ENCODE measurements at places on chromosomes 1 and 21.

- DNase-seq: no peak
These were observed 102.3 kb upstream of the LMO4 start for GRCh38 chr1:87226341-87226760.

- DNase-seq: no peak
These were observed 9.7 kb upstream of the GNG4 start for GRCh38 chr1:235659186-235659771.

DNA sequence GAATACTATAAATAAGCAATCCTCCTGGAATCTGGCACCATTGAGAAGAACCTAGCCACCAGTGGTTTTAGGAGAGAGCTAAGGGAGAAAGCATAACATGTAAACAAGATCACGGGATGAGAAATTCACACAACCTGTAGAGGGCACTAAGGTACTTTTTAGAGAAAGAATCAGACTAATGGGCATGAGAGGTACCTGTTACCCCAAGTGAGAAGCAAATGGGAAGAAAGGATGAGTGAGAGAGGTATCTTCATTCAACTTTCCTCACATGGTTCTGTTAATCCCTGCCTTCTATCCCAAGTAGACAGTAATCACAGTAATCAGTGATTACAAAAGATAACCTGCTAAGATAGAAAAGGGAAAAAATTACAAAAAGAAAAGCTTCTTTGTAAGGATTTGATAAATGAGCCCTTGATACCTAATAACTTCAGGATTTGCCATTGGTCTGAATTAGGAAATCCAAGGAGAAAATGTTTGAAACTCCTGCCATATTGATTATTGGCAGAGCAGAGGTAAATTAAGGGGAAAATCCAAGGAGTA is 251.1 kb upstream of the ADGRL2 start:
- peak; percentile 18 for DNase-seq

DNA sequence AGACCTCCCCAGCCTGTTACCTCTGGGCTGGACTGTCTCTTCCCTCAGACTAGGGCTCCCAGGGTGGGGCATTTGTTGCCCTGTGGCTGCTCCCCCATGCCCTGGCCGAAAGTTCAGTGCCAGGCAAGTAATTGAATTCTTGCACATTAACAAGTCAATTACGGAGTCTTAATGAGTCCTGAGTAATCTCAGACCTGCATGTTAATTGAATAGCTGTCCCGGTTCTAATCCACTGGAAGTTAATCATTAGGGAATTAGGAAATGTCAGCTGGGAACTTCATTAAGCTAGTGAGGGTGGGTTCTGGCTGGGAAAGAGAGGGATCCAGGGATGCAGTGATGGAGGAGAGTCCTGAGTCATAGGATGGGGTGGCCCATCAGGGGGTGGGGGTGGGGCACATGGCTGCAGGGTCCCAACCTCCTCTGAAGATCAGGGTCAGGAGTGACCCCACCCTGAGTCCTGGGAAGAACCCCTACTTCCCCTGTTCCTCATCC is 47.1 kb upstream of the CSF3R start:
- DNase-seq: no peak

DNA sequence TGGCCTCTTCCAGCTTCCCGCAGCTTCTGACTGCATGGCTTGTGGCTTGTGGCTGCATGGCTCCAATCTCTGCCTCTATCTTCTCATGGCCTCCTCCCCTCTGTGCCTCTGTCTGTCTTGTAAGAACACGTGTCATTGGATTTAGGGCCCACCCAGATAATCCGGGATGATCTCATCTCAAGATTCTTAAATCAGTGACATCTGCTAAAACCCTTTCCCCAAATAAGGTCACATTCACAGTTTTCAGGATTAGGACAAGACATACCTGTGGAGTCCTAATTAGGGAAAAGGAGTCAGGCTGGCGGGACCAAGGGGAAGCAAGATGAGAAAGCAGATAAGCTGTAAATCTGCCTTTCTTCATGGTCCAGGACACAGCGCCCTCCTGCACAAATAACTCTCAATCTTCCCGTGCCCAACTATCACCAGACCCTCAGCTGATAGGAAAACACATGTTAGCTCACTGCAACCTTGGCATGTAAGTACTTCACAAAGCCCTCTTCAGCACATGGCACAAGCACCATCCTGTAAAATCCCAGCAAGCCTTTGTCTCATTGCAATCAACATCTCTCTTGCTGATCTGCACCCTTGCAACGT is 82.2 kb downstream of the SPSB1 start:
- DNase-seq: no peak

DNA sequence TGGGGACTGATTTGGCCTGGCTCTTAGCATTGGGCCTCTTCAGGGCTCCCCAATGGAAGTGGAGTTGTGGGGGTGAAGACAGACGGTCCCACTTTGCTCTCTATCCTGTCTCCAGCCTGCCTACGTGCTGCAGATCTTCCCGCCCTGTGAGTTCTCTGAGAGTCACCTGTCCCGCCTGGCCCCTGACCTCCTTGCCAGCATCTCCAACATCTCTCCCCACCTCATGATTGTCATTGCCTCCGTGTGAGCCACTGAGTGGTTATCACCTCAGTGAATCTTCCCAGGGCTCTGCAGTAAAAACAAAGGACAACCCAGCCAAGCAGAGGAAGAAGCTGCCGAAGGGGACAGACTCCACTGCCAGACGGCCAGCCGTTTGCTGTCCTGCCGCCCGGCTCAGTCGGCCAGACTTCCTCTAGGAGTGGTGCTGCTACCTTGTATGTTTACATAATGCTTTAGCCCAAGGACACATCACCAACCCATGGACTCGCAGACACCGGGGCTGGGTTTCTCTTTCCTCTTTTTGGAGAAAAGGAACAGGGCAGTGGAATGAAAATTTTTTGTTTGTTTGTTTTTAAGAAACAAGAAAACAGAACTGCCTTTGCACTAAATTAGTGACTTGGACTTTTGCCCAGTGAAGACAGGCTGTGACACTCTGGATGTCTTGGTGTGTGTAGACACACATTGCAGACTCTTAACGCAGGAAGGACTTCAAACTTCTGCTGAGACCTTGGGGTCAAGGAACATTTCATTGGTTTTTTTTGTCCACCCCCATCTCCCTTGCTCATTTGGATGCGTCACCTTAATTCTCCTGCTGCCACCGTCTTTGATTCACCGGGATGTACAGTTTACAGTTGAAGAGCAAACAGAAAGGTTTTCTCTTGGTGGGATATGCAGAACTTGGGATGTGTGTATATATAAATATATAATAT is 36.5 kb downstream of the ZBTB17 start:
- DNase-seq: no peak

- peak; percentile 99 for DNase-seq
These were observed at the start of gene IBA57 for GRCh38 chr1:228165372-228166169. Gene IBA57, plus strand, starts transcription at chr1:228165804. Its CDS starts 13 bp downstream, at chr1:228165817.

GRCh38 chr1:39269791-39270342 is 65.4 kb downstream of the MACF1 start:
- peak; percentile 68 for DNase-seq

- no peak for DNase-seq
These were observed 207.6 kb downstream of the S1PR1 start for GRCh38 chr1:101444381-101444780.

DNA sequence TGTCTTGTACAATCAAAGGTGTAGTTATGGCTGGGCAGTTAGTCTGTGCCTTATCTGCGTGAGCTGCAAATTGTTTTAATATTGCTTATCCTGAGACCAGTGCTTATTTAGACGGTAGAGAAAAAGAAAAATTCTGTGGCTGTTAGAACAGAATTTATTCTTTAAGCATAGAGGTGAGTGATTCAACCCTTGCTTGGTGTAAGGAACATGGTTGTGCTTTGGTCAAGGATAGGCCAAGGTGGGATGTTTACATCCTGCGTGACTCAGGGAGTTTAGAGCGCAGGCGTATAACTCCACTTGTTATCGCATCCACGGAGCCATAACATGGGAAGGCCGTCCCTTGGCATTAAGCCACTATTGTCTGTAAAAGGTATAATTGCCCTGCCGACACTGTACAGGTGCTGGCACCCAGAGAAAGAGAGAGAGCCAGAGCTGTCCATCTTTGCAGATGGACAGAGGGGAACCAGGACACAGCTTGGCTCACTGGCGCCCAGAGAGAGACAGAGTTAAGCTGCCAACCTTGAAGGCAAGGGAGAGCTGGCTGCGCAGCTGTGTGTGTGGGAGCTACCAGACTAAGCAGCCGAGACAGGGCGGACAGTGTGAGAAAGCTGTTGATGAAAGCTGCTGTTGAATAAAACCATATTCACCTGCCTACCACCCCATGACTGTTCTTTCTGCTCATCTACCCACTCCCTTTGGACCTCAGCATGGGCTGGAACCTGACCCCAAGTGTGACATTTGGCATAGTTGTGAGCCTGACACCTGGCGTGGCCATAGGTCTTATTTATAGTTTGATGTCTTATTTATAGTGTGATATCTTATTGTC is 200.4 kb downstream of the DYRK1A start:
- no peak for DNase-seq

- no peak for DNase-seq
These were observed at the start of gene OR10X1 for GRCh38 chr1:158579733-158580132. Gene OR10X1, minus strand, starts transcription at chr1:158579899. Its CDS starts 0 bp downstream, at chr1:158579899.

GRCh38 chr1:115499253-115499652 is 142.5 kb upstream of the VANGL1 start:
- no peak for DNase-seq

DNA sequence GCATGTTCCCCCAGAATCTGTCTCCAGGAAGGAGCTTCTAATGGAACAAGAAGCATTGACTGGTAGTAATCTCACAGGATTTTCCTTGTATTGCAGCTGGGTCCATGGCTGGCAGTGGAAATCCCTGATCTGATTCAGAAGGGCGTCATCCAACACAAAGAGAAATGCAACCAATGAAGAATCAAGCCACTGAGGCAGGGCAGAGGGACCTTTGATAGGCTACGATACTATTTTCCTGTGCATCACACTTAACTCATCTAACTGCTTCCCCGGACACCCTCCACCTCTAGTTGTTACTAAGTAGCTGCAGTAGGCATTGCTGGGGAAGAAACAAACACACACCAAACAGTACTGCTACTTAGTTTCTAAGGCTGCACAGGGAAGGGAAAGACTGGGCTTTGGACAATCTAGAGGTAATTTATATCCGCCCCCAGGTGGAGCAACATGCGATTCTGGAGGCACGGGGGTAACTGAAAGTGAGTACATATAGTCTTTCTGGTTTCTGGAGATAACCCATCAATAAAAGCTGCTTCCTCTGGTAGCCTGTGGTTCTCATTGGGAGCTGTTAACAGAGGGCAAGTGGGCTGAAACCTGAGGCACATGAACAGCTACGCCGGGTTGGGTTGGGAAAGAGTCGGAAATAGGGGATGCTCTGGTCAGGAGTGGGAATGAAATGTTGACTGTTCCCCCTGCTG is 837 bp upstream of the USP21 start:
- no peak for DNase-seq

- no peak for DNase-seq
These were observed 22.6 kb downstream of the RIPK4 start for GRCh38 chr21:41744028-41744930.

DNA sequence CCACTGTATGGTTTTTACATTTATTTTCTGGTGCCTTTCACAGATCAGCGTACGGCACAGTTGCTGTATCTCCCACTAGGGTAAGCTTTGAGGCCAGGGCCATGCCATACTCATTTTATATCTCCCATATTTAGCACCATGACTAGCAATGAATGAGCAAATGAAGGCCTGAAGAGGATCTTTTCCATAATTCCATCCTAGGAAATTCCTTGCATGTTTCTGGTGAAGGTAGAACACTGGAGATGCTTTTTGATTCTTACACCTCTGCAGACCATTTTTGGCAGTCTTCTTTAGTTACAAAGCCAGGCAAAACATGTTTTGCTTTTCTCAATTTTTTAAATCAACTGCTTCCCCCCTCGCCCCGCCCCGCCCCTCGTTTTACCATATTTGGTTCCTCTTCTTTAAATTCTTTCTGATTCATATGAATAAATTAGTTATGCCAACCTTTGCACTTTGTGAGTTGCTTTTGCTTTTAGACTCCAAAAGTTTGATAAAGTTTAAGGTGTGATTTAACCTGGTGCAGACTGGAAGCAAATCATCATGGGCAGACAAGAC is 78.9 kb upstream of the AK4 start:
- no peak for DNase-seq

DNA sequence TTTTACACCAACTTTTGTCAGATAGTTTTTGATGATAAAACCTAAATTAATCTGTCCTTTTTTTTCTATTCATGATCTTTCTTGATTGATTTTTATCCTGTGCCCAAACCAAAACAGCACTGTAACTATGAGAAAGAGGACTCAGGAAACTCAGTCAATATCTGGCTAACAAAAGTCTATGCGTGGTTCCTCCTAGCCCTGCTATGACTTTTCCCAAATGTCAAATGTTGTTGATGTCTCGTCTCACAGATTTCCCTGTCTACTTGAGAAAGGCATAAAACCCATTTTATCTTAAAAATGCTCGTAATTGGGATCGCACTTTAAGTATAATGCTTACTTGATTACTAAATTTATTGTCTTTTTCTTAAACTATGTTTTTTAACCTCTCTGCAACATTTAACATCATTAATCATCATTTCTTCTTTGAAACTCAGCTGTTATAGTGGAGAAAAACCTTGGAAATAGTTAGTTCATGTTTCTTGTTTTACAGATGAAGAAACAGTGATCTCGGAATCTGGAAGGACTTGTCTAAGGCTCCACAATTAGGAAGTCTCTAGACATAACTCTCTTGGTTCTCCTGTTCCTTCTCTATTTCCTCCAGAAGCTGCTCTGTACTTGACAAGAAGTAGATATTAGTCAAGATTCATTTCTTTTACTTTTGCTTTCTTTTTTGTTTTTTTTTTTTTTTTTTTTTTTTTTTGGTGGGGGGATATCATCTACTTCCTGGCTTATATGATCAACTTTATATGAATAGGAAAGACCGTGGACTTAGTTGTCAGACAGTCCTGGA is 26.2 kb upstream of the PTPRC start:
- no peak for DNase-seq

GRCh38 chr1:160638926-160639325 is 7.9 kb downstream of the SLAMF1 start:
- DNase-seq: no peak

- DNase-seq: no peak
These were observed 552.9 kb downstream of the LTN1 start for GRCh38 chr21:28439788-28440187.

GRCh38 chr1:178232949-178233348 is 139.0 kb downstream of the RASAL2 start:
- DNase-seq: no peak

GRCh38 chr1:25997828-25998761 is at the start of gene PAFAH2:
Gene PAFAH2, minus strand, starts transcription at chr1:25998063. Its CDS starts 7,247 bp downstream, at chr1:25990816.
- DNase-seq: peak; percentile 93

DNA sequence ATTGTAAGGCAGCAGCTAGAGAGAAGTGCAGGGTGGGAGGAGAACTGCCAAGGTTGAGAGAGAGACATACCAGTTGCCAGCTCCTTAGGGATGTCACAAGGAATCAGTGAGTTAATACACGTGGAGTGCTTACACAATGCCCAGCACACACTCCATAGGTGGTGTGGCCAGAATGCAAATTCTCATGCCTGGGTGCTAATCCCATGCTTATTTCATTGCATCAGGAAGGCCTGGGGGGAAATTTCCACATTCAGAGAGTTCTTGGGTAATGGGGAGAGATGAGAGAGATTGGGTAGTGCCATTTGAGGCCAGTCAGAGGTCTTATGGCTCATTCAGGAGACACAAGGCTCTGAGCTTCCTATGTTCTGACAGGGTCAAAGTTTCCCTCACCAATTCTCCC is 38.7 kb downstream of the GJA5 start:
- no peak for DNase-seq
